ENCODE measurements at places on chromosomes 11 and 22. TPM values are rescaled to one million over a fixed set of nuclear protein-coding genes. Genes with fewer than 3 reads are reported as not detected.

DNA sequence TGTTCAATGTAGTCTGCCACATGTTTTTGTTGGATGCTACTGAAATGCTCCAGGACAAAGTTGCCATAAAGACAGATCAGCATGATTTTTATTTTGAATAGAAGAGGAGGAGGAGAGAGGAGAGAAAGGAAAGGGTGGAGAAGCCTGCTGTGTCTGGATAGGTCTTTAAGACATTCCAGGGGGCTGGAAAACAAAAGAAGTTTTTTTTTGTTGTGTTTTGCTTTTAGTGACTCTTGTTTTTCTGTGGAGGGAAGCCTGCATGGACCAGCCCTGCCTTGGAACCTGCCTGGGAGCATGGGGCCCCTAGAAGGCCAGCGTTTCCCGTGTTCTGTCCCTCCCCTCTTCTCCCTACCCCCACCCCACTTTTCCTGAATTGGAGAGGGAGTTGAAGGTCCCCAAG lies 2.3 kb downstream of the TSPAN18 start:
- DNase-seq = no peak

DNA sequence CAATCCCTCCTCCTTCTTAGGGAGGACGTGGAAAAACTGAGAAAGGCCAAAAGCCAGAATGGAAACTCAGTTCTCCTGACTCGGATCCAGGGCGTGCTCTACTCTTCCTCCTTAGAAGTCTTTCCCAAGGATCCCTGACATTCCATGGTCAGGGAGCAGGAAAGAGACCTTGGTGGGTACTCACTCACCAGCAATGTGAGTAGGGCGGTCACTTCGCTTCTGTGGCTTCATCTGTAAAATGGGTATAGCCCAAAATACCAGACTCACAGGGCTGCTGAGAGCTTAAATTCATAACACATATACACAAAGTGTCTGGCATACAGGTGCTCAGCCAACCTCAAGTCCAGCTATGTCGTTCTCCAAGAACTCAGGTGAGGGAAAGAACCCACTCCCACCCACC lies 629 bp upstream of the KCTD17 start:
- no peak for DNase-seq

DNA sequence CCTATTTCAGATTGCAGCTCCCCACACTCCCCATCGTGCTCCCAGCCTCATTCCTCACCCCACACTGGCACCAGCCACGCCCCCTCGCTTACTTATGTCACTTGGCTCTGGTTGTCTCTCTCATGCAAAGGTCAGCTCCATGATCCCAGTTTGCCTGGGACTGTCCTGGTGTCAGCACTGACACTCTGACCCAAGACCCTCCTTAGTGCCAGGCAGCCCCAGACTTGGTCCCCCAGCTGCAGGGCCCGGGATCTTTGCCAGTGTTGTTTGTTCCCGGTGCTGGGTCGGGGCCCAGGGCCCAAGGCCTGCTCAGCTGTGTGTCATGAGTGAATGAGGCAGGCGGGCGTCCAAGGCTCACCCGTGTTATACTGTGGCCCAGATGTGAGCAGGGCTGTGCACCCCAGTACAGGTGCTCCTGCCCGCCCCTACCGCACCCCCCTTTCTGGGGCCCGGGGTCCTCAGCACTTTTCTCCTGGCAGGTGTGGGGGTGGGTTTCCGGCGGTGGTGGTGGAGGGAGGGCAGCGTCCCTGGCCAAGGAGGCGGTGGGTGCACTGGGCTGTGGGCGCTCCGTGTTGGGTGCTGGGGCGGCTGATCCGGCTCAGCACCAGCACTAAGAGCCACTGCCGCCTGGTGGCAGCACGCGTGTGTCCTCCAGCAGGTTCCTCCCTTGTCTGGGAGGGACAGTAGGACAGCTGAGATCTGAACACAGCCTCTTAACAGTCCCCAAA lies 19.5 kb downstream of the IL17REL start:
- DNase-seq = peak; percentile 29

- no peak for DNase-seq
Observed at GRCh38 chr11:116654526-116654925, 118.3 kb downstream of the BUD13 start.

DNA sequence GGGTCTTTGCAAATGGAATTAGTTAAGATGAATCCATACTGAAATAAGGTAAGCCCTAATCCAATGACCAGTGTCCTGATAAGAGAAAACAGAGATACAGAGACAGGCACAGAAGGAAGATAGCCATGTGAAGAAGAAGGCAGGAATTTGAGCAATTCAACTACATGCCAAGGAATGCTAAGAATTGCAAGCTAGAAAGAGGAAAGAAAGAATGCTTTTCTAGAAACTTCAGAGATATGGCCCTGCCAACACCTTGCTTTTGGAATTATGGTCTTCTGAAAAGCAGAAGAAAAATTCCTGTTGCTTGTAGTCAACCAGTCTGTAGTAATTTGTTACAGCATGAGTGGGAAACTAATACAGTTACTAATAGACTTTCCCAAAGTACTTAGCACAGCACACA lies 111.3 kb downstream of the SLC17A6 start:
- DNase-seq = no peak

DNA sequence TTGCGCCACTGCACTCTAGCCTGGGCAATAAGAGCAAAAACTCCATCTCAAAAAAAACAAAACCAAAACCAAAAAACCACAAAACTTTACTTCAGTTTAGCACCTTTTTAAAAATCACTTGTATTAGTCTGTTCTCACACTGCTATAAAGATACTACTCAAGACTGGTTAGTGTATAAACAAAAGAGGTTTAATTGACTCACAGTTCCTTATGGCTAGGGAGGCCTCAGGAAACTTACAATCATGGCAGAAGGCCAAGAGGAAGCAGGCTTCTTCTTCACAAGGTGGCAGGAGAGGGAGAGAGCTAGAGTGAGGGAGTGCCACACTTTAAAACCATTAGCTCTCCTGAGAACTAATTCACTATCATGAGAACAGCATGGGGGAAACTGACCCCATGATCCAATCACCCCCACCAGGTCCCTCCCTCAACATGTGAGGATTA lies 261.3 kb downstream of the TMEM135 start:
- no peak for DNase-seq

The TEX12 gene
- 0.74 TPM for total RNA-seq

The OR10A2 gene
- not detected for total RNA-seq

The ALG9 gene
- total RNA-seq = 24.7 TPM
